ENCODE measurements at places on chromosomes 16 and 17.

GRCh38 chr17:72432881-72433280 is 312.1 kb downstream of the SOX9 start:
- no peak for DNase-seq

GRCh38 chr17:38549285-38549684 is 56.5 kb downstream of the SRCIN1 start:
- DNase-seq = no peak

DNA sequence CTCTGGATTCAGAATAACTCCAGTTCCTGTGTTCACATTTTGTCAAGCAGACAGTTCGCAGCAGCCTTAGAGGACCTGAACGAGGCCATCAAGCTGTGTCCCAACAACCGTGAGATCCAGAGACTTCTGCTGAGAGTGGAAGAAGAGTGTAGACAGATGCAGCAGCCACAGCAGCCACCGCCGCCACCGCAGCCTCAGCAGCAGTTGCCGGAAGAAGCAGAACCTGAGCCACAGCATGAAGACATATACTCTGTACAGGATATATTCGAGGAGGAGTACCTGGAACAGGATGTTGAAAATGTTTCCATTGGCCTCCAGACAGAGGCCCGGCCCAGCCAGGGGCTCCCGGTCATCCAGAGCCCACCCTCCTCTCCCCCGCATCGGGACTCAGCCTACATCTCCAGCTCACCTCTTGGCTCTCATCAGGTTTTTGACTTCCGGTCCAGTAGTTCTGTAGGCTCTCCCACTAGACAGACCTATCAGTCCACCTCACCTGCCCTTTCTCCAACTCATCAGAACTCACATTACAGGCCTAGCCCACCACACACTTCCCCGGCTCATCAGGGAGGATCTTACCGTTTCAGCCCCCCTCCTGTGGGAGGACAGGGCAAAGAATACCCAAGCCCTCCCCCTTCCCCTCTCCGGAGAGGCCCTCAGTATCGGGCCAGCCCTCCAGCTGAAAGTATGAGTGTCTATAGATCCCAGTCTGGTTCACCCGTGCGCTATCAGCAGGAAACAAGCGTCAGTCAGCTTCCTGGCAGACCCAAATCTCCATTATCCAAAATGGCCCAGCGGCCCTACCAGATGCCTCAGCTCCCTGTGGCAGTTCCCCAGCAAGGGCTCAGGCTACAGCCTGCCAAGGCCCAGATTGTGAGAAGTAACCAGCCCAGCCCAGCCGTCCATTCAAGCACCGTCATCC is 25.9 kb downstream of the CYB561 start:
- DNase-seq = no peak

DNA sequence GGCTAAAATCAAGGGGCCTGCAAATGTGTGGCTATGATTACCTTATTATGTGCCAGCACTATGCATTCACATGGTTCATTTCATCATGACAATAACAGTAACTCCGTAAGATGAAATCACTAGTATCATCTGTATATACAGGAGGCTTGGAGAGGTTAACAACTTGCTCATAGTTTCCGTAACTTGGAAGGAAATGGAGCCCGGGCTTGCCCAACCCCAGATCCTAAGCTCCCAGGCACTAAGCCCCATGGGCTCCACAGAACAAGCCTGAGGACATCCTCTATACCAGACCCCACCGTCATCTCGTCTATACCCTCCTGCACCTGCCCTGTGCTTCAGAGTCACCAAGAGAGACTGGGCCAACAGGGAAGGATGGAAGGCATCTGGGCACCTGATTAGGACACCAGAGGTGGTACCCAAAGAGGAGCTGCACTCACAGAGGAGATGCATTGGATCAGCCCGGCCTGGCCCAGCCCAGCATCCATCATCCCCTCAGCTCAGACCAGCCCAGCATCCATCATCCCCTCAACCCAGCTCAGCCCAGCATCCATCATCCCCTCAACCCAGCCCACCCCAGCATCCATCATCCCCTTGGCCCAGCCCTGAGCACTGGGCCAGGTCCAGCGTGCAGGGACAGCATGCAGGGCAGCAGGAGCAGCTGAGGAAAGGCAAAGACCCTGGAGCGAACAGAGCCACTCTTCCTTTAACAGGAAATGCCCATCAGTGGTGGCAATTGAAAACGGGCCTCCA is 28.5 kb downstream of the NSMCE1 start:
- no peak for DNase-seq

- DNase-seq = no peak
Observed at GRCh38 chr17:55177159-55177854, 87.5 kb upstream of the HLF start.

DNA sequence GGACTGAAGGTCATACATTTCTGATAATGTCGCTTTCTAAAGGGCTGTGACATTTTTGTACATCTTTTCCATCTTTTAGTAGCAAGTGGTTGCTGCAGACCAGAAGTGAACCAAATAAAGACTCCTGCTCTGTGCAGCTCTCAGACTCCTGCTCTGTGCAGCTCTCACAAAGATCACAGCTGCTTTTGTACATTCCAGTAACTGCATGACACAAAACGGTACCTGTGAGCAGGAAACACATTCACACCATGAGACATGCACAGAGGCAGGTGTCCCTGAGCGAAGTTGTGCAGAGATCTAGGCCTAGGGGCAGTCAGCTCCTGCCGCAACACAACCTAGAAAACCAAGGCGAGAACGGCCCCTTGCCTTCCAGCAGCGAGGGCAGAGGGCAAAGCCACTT is 67.5 kb downstream of the KLHDC4 start:
- DNase-seq = no peak

GRCh38 chr16:29986231-29986630 is 9.2 kb downstream of the HIRIP3 start:
- no peak for DNase-seq

- DNase-seq = no peak
Observed at GRCh38 chr16:35713762-35714650, 2254.6 kb downstream of the TP53TG3F start.

All from stimulated activated effector memory CD8-positive, alpha-beta T cell treated with anti-CD3 and anti-CD28 coated beads, Interleukin-12 subunit alpha, Interleukin-12 subunit beta, amount 100 ng/mL, for 72 hours (primary cell).